Cerebellum (tissue), 4 donors: ENCODE measurements at places on chromosomes 16 and 17. TPM values are rescaled to one million over a fixed set of nuclear protein-coding genes. Genes with fewer than 3 reads are reported as not detected.

- no peak for DNase-seq
These were observed 88.6 kb downstream of the NTN1 start for GRCh38 chr17:9109933-9110332.

DNA sequence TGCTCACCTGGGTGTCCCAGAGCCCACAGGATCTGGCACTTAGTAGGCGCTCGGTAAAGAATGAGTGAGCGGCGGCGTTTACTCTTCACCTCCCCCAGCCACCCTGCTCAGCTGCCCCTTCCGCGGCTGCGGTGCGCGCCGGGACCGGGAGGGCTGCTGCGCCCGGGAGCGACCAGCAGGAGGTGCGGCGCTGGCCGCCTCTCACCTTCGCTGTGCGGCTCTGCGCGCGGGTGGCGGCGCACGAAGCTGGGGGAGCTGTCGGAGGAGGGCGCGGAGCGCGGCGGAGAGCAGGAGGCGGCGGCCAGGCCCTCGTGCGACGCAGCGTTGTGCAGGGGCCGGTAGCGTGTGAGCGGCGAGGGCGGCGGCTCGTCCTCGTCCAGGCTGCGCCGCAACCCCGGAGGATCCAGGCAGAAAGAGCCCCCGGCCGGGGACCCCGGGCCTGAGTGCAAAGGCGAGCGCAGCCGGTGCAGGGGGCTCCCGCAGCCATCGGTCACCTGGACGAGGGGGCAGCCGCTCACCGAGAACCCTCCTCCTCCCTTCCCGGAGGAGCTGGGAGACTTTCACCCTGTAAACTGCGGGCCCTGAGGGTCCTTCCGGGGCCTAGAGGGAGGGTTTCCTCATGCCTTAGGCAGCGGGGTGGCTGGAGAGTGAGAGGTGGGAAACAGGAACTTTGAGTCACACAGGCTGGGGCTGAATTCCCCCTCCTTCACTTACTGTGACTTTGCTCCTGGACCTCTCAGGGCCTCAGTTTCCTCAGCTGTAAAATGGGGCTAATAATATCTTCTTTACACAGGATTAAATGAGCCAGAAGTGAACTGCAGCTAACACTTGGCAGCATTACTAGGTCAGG, 12.5 kb downstream of the SAMD14 start:
- no peak for DNase-seq

FOXN1 gene
- not detected for total RNA-seq

MFAP4 gene
- total RNA-seq: 2.7 TPM

GRCh38 chr16:86302421-86303109, 207.8 kb upstream of the FOXF1 start:
- no peak for DNase-seq

DNA sequence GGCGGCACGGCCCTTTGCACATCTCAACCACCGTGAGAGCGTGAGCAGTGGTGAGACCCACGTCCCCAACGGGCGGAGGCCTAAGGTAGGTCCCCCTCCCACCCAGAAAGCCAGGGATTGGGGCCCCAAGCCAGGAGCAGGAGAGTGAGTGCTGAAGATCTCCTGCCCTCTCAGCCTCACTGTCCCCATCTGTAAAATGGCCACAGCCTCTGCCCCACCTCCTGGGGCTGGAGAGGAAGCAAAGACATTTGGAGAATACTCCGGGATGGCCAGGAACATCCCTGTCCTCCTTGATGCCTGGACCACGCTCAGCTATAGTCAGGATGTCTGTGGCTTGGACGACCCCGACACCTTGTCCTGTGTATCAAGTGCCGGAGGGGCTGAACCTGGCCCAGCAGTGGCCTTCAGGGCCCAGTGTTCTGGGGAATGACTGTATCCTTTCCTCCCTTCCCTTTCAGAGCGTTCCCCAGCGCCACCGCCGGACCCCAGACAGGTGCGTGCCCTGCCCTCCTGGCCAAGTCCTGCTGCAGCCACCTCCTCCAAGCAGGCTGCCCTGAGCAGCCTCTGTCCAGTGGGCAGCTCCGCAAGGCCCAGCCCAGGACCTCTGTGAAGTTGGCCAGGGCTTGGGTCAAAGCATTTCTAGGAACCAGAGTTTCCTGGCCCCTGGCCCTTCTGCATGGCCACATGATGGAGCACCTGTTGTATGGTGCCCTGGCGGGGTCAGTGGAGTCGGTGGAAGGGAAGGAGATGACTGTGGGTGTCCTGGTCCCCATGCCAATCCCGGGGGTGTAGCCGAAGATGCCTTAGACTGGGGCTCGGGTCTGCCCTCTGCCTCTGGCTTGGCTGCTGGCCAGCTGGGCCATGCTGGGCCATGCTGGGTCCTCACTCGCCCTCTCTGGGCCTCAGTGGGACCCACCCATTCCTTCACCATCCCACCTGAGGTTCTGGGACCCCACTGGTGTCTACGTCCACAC, 38.4 kb downstream of the ADCY7 start:
- DNase-seq: no peak

GRCh38 chr16:26598061-26598460, 468.7 kb upstream of the C16orf82 start:
- DNase-seq: no peak

PTX4 gene
- total RNA-seq: not detected

DNA sequence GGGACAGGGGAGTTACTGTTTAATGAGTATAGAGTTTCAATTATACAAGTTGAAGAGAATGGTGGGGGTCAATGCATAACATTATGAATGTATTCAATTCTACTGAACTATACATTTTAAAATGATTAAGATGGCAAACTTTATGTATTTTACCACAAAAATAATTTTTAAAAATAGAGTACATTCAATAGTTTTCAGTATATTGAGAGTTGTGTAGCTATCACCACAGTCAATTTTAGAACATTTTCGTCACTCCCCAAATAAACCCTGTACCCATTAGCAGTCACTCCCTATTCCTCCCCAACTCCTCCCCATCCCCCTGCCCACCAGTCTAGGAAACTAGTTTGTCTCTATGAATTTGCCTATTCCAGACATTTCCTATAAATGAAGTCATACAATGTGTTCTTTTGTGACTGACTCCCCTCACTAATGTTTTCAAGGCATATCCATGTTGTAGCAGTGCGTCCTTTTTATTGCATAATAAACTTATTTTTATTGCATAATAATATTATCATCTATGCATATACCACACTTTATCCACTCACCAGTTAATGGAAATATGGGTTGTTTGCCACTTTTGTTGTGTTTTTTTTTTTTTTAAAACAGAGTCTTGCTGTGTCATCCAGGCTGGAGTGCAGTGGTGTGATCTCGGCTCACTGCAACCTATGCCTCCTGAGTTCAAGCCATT, 52.5 kb upstream of the ERN1 start:
- DNase-seq: no peak

DNA sequence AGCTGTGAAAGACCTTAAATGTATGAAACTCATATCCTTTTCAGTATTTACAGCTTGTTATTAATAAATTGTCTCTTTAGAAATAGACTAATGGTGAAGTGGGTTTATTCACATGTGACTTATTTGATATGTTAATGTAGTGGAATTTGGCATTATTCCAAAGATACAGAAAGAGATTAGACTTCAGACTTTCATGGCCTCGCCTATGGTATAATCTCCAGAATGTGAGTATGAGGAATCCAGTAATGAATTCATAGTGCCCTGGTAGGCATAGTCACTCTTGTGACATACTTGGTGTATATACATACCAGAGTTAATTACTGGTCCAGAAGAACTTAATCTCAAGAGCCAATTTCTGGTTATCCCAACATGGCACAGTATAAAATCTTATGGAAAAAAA, 72.7 kb downstream of the OMG start:
- DNase-seq: no peak

DNA sequence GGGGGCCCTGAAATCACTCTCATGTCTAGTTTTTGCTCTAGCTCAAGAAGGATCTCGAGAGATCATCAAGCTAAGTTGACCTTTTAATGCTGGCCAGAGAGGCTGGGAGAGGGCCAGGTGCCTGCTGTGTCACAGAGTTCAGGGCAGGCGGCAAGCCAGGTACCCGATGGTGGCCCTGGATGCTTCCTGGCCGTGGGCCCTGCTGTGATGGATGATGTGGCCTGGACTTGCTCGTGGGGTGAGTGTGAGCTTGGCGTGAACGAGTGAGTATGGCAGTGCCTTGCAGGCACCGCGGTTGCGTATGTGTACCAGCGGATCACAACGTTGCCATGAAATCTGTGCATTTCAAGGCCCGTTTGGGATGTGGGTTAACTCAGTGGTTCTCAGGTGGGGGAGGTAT, 7.4 kb downstream of the IRF8 start:
- peak; percentile 78 for DNase-seq

DNA sequence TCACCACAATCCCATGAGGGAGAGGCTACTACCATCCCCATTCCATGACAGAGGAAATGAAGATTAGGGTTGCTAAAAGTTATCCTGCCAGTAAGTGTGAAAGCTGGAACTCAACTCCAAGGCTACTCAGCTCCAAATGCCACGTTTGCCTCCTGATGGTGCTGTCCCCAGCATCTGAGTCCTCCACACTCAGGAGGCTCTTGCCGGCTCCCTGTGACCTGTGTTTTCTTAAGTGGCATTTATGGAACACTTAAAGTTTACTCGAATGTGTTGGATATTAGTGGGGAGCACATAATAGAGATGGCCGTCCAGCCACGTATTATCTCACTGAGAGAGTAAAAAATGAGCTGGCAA, 267.9 kb downstream of the CBLN1 start:
- DNase-seq: no peak

GRCh38 chr17:49480836-49481615, 14.1 kb upstream of the NGFR start:
- DNase-seq: no peak

SLC25A10 gene
- 11.2 TPM for total RNA-seq

GRCh38 chr17:78873519-78874340, 29.3 kb downstream of the CEP295NL start:
- no peak for DNase-seq

ZNF750 gene
- not detected for total RNA-seq

- no peak for DNase-seq
These were observed 439.0 kb downstream of the UTP18 start for GRCh38 chr17:51699303-51699702.

- DNase-seq: no peak
These were observed 24.4 kb upstream of the GPT2 start for GRCh38 chr16:46859719-46860152.

DNA sequence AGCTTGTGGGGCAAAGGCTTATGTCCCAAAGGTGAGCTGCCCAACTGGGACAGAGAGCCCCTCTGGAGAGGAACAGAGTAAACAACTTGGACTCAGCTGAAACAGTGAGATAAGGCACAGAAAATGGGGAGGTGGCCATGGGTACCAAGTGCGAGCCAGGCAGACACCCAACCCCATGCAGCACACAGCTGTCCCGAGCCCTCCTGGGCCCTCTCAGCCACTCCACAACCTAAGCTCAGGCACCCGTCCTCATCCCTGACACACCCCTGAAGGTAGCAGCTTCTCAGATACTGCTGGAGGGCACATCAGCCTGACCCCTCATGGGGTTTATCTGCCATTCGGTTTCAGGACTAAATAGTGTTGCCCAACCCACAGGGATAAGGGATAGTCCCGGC, 4.8 kb upstream of the GFOD2 start:
- DNase-seq: no peak

DNA sequence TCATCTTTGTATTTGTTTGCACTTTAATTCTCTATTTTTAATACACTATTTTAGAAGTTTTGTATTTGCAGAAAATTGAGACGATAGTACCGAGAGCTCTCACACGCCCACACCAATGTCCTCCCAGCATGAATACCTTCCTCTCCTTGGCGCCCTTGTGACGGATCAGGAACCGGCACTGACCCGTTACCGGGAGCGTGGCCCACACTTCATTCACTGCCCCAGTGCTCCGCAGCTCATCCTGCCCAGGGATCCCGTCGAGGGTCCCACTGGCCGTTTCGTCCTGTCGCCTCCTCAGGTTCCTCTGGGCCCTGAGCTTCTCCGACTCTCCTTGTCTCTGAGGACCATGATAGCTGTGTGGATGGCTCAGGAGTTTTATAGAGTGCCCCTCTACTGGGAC, 50.6 kb downstream of the KLHDC4 start:
- DNase-seq: no peak

GRCh38 chr17:72125742-72126141, 4.9 kb downstream of the SOX9 start:
- no peak for DNase-seq

SPNS2 gene
- 38.7 TPM for total RNA-seq

VTN gene
- total RNA-seq: 0.64 TPM
